ENCODE measurements at places on chromosomes 5 and 9. TPM values are rescaled to one million over a fixed set of nuclear protein-coding genes. Genes with fewer than 3 reads are reported as not detected.

The SLC45A2 gene
- not detected for total RNA-seq

The CYLC2 gene
- total RNA-seq = not detected

The LCN15 gene
- not detected for total RNA-seq

DNA sequence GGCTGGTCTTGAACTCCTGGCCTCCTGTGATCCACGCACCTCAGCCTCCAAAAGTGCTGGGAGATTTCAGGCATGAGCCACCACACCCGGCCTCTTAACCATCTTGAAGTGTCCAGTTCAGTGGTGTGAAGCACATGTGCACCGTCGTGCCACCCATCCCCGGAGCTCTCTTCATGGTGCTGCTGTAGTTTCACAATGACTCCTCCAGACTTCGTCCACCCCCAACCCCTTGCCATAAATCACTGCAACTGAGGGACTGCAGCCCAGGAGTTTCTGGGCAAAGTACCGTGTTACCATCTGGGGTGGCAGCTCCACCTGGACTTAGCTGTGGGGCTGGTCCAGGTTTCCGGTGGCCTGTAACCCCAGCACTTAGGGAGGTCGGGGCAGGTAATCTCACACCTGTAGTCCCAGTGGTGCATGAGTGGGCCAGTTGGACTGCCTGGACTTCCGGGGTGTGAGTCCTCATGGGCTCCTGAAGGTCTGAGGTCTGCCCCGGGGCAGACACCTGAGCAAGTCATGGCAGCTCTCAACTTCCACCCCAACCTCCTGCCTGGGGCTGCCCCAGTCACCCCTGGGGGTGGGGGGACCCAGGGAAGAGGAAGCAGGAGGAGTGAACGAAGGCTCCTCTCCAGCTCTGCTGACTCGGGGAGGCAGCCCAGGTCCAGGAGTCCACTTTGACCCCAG lies 6.6 kb upstream of the N4BP3 start:
- no peak for DNase-seq

DNA sequence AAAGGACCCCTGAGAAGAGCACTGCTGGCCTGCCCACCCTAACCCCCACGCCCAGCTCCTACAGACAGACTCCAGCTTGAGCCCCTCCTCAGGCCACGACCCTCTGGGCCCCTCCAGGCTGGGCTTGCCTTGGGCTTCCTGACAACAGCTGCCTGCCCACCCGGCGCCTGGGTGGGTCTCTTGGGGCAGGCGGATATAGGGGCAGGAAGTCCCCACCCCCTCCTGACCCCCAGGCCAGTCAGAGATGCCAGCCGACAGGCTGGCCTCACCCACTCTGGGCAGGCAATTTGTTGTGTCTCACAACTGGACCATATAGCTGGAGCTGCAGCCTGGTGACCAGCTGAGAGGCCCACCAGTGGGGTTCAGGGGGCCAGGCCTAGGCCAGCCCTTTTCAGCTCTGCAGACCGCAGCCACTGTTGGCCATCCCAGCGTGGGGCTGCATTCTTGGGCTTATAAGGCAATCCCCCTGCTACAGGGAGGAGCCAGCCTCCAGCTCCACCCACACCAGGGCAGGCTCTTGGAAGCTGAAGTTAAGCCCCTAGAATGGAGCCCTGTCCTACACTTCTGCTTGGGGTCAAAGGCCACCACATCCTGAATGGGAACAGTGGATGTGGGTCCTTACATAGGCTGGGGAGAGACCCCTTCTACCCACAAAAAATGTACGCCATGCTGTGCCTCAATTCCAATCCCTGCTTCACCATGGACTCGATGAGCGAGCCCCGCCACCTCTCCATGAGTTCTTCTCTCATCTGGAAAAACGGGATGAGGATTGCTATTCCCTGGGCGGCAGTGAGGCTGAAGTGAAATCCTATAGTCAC lies 2.0 kb downstream of the PDLIM7 start:
- peak; percentile 87 for DNase-seq

DNA sequence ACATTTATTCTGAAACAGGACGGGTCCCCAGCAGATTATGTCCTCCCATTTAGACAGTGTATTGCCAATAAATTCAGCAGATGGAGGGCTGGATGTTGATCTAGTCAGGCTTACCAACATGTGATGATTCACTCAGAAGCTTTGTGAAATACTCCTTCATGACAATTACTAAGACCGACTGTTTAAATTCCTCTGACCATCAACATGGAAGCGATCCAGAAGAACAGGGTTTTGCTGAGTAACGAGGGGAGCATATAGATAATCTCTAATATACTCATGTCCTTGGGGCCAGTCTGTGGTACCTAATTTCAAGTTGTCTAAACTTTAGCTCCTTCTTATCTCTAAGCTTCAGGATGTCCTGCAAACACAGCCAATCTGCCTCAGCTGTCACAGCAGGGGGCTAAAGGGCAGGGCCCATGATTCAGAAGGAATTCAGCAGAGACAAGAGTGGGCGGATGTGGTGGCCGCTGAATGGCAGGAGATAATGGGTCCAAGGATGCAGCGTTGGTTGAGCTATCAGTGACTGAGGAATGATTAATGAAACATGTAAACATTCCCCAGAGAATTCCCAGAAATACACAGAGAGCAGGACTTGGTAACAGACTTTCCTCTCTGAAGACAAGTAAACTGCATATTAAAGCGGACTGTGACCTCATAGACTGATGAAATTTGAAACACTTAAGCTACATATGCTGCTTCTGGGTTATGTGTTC lies 109.4 kb downstream of the ANKRD55 start:
- DNase-seq = peak; percentile 99

DNA sequence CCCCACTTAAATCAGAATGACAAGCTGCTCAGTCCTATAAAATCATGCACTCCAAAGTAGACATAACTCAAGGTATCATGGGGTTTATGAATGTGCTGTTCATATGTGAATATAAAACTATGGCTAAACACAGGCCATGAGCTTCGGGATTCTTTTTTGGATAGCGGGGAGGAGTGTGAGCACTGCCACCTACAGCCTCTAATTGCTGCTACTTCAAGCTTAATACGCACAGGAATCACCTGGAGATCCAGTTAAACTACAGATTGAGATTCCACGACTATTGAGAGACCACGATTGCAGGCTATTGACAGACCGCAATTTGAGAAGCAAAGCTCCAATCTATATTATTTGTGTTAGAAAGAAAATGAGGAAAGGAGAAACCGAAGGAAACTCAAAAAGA lies 231.6 kb downstream of the MCTP1 start:
- DNase-seq = no peak

DNA sequence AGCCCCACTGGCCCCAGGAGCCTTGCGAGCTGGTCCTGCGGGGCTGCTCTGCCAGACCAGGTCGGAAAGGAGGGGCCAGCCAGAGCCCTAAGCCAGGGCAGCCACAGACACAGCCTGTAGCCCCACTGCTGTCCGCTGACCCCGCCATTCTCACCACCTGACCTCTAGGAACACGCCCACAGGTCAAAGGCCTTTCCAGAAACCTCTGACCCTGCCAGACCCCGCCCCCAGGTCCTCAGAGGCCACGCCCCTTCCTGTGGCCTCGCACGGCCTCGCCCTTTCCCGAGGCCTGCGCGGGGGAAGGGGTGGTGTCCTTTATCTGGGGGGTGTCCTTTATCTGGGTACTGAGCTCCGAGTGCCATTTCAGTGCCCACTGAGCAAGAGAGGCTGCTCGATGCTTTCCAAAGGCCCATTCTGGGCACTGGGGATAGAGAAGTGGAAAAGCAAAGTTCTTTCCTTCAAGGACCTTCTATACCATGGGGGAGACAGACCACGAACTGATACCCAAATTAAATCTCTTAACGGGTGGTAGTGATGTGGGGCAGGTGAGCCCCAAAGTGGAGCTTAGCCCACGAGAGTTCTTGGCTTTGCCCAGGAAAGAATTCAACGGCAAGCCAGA lies 46.5 kb downstream of the P4HA2 start:
- no peak for DNase-seq

- no peak for DNase-seq
These were observed 138.8 kb downstream of the PCSK1 start for GRCh38 chr5:96293966-96294883.

DNA sequence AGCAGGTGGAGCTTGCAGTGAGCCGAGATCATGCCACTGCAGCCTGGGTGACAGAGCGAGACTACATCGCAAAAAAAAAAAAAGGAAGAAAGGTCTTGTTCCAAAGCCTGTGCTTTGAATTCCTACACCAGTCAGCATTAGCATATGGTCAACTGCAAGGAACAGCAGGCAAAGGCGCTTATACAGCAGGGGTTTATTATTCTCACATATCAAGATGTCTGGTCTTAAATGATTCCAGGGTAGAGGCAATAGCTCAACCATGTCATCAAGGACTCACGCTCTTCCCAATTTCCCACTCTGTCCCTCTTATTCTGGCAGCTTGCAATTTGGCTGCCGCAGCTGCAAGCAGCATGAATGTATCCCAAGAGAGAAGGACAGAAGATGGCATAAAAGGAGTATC lies 28.6 kb upstream of the HRH2 start:
- DNase-seq = no peak

- DNase-seq = no peak
These were observed 31.3 kb downstream of the ZFAND5 start for GRCh38 chr9:72333709-72334108.
